Transverse colon (tissue), 4 donors: ENCODE measurements at places on chromosomes 16 and 17. TPM values are rescaled to one million over a fixed set of nuclear protein-coding genes. Genes with fewer than 3 reads are reported as not detected.
A peak's percentile ranks its signal among the peaks of the same experiment; 100 is the strongest.

DNA sequence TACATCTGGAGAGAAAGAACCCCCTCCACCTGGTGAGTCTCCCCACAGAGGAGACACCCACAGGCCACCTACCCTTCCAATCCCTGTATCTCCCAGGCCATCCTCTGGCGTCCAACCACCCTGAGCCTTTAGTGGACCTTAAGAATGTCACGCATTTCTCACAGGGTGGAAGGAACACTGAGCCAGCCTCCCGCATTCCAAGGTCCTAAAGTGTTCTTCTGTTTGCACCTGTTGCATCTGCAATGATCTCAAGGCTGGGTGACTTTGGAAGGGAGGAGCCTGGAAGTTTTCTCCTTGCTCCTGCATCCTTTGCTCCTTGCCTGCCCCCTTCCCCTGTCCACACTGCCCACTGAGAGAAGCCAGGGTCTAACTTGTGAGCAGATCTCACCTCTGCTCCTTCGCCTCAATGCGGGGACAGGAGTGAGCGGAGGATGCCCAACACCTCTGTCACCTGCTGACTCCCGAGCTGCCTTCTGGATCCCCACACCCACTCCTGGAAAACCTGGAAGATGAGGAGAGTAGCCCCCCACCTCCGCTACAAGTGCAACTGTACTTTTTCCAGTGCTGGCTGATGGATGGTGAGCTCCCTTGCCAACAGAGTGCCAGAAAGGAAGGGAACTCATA is 3.7 kb downstream of the CHST5 start:
- no peak overlapping the region for H3K27ac ChIP-seq
- DNase-seq = no peak
- peaks cover 28% of the 10 kb centered on the region for H3K4me1 ChIP-seq
- H3K27me3 ChIP-seq = no peaks in the 10 kb centered on the region
- no peaks in the 10 kb centered on the region for H3K36me3 ChIP-seq

DNA sequence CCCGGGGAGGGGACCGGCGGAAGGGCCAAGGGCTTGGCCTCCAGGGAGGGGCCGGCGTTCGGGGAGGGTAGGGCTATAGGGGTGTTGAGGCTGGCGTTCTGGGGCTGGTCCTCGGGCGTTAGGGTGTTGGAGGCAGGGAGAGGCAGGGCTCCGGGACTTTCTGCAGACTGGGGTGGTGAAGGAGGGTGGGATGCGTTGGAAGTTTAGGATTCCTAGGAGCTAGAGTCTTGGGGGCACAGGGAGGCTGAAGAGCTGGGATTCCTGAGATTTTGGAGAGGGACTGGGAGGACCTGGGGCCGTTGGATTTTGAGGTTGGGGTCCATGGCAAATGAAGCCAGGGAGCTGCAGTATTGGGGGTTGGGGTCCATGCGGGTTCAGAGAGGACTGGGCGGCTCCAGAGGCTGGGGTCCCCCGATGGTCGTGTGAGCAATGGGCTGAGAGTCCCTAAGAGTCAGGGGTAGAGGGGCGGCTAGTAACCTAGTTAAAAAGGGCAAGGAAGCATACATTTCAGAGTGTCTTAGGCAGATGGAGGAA is 740 bp downstream of the NFATC2IP start:
- H3K4me3 ChIP-seq = peak overlapping the region; percentile 94
- peaks cover 22% of the 10 kb centered on the region for H3K4me1 ChIP-seq
- peak; percentile 74 for DNase-seq

DNA sequence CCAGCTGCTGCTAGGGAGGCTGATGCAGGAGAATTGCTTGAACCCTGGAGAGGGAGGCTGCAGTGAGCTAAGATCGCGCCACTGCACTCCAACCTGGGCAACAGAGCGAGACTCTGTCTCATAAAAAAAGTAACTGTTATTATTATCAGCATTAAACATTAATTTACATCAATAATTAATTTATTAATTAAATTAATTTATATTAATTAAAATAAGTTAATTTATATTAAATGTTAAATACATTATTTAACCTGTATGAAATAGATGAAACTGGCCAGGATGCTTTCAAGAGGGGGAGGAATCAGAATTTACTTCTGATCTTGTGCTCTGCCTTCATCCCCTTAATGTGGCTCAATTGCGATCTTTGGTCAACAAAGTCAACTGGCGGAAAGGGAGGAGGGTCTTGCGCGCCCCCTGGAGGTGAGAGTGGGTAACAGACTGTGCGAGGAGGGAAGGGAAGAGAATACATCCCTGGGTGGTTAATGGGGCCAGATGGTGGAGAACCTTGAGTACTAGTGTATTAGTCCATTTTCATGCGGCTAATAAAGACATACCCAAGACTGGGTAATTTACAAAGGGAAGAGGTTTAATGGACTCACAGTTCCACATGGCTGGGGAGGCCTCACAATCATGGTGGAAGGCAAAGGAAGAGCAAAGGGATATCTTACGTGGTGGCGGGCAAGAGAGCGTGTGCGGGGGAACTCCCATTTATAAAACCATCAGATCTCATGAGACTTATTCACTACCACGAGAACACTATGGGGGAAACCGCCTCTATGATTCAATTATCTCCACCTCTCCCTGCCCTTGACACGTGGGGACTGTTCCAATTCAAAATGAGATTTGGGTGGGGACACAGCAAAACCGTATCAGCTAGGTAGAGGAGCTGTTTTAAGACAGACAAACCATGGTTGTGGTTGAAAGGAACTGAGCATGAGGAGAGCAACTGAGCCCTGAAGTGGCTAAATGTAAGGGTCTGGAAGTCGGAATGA is 15.7 kb upstream of the CPPED1 start:
- no peaks in the 10 kb centered on the region for H3K4me1 ChIP-seq
- peak; percentile 73 for DNase-seq
- no peak overlapping the region for H3K27ac ChIP-seq
- no peaks in the 10 kb centered on the region for H3K27me3 ChIP-seq
- no peaks in the 10 kb centered on the region for H3K36me3 ChIP-seq
- no peak overlapping the region for H3K4me3 ChIP-seq

DNA sequence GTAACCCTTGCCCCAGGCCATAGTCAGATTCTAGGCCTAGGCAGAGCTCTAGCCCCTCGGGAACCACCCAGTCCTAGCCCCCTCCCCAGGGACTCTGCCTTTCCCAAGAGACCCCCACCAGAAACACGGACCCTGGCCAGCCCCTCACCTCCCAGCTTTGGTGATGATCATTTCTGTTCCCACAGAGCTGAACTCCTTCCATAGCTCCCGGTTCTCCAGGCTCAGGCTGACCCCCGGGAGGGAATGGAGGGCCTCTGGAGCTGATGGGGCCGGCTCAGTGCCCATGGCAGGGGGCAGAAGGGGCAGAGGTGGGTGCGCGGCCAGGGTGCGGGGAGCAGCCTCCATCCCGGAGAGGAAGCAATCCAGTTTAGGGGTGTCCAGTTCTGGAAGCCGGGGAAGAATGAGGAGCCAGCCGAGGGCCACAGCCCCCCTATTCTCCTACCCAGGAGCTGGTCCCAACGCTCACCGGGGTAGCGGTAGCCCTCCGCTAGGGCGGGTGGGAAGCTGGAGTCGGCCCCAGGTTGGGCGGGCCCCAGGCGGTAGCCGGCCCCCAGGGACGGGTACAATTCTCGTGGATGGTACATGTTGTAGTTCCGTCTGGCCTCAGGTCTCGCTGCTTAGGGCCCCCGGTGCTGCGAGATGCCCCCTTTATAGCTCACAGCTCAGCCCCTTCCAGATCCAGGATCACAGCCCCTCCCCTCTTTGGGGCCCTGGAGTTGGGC is 953 bp downstream of the TBX6 start:
- no peaks in the 10 kb centered on the region for H3K27me3 ChIP-seq
- H3K36me3 ChIP-seq = no peaks in the 10 kb centered on the region
- H3K4me1 ChIP-seq = peaks cover 25% of the 10 kb centered on the region
- no peak overlapping the region for H3K27ac ChIP-seq

DNA sequence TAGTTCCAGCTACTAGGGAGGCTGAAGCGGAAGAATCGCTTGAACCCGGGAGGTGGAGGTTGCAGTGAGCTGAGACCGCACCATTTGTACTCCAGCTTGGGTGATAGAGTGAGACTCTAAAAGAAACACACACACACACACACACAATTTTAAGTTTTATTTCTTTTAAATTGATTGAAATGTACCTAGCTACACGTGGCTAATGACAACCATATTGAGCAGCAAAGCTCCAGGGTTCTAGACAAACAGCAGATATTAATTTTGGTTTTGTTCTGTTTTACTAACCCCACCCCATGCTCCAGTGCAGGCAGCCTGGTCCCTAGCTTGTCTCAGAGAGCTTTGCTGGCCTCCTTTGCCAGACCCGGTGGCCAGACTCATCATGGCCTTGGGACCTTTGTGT is 16.0 kb upstream of the RAI1 start:
- no peaks in the 10 kb centered on the region for H3K36me3 ChIP-seq
- no peaks in the 10 kb centered on the region for H3K27me3 ChIP-seq
- H3K4me1 ChIP-seq = peaks cover 12% of the 10 kb centered on the region

GRCh38 chr16:77308163-77308561 is 109.0 kb downstream of the SYCE1L start:
- no peak overlapping the region for H3K27ac ChIP-seq
- no peak for DNase-seq
- H3K36me3 ChIP-seq = no peaks in the 10 kb centered on the region
- no peaks in the 10 kb centered on the region for H3K4me1 ChIP-seq

Gene TNFRSF13B
- total RNA-seq = 9.2 TPM

Gene FBXO47
- not detected for total RNA-seq

Gene SPNS3
- not detected for total RNA-seq
